ENCODE measurements at places on chromosomes 5 and 9.

DNA sequence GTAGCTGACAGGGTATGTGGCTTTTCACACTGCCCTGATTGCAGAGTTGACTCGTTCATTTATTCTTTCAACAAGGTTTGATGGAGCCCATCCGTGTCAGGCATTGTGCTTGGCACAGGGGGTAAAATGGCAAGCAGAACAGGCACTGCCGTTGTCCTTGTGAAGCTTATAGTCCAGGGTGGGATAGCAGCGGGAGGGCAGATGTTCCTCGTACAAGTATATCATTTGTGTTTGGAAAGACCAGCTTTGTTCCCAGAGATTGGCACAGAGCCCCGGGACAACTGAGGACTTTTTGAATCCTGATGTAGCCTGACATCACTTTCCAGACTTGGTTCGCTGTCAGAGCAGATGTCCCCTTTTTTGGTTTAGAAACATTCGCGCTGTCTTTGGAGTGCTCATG, 50.9 kb downstream of the MVB12B start:
- no peak for DNase-seq

- DNase-seq: no peak
Measured at GRCh38 chr5:68822796-68823195, 271.0 kb upstream of the SLC30A5 start.

GRCh38 chr9:14693251-14693861, at the start of gene ZDHHC21:
ZDHHC21 (minus strand) TSS chr9:14693432; CDS start chr9:14674340, 19,092 bp downstream.
- DNase-seq: peak; percentile 42

DNA sequence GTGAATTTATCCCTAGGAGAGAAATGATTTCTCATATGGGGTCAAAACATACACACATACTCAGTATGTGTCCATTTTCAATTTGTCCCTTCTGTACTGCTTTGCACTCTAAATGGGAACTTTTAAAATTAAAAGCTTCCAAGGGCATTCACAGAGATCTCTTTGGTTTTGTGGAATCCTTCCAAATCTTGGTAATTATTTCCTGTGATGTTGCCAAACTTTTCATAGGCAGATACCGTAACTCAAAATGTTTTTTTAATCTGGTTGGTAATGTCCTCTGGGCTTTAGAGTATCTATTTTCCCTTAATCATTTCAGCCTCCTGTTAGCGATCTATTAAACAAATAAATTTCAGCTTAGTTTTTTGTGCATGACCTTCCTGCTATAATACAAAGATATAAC, 282.4 kb downstream of the ARHGEF28 start:
- no peak for DNase-seq

GRCh38 chr9:12441506-12441905, 251.7 kb upstream of the TYRP1 start:
- no peak for DNase-seq

GRCh38 chr5:66867618-66868322, 271.6 kb downstream of the MAST4 start:
- no peak for DNase-seq
